Globus pallidus (tissue), 1 donor: ENCODE measurements at places on chromosomes 11 and 22.

- DNase-seq, result no peak
These were observed 43.3 kb upstream of the ADORA2A start for GRCh38 chr22:24384131-24384530.

GRCh38 chr11:118148240-118148639 lies 4.4 kb downstream of the SCN4B start:
- DNase-seq, result no peak

GRCh38 chr22:29269731-29270474 lies 1.8 kb downstream of the EWSR1 start:
- no peak for DNase-seq

- DNase-seq, result no peak
These were observed 3.9 kb downstream of the GSTT4 start for GRCh38 chr22:24001314-24001713.

DNA sequence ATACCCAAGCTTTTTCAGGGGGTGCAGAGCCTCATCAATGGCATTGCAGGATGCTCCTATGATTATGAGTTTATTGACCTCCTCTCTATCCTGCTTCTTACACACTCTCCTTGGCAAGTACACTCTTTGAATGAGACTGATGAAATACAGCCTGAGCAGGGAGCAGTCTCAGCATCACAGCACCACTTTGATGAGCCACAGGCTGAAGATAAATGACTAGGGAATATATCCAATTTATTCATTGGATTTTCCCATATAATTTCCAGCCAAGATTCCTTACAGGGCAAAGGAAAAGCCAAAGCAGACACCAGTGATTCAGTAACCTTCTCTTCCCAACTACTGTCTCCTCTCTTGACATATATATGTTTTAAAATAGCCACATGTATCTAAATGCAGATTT lies 79.2 kb downstream of the CASP12 start:
- DNase-seq, result no peak

GRCh38 chr11:134445601-134446325 lies 33.7 kb upstream of the B3GAT1 start:
- no peak for DNase-seq

- DNase-seq, result no peak
These were observed 95.2 kb upstream of the ANO1 start for GRCh38 chr11:69982690-69983570.

- no peak for DNase-seq
These were observed 57.9 kb upstream of the CRTAM start for GRCh38 chr11:122780296-122780949.

GRCh38 chr11:128854841-128855240 lies 12.3 kb downstream of the KCNJ1 start:
- DNase-seq, result no peak

- no peak for DNase-seq
These were observed 20.0 kb upstream of the SCARF2 start for GRCh38 chr22:20457506-20458240.

DNA sequence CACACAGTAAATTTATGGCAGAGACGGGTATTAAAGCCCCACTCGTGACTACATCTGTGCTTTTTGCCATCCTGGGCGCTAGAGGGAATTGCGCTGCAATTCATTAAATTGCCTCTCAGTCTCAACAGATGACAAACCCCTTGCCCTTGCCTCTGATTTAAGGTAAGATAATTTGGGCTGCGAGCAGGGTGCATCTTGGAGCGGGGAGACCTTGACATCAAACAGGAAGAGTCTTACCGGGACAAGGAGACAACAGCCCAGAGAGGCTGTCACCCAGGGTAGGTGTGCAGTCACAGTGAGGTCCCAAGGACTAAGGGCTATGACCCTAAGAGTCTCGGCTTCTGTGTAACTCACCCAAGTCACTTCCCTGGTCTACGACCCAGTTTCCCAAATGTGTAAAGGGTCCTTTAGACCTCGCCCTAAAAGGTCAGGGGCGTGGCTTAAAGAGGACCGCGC lies 449 bp upstream of the TOM1 start:
- DNase-seq, result no peak

DNA sequence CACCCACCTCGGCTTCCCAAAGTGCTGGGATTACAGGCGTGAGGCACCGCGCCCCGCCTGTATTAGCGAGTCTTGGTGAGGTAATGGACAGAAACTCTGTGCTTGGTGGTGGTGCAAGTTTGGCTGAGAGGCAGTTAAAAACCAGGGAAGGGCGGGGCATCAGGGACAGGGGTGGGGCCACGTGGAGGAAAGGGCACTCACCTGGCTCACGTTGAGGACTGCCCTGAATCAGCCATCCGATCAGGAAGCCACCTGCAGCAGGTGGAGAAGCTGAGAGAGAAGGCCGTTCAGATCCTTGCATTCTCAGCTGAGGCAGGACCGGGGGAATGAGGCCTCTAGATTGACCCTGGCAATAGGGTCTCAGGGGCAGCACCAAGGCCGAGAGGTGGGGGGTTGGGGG lies 12.1 kb upstream of the CHRM1 start:
- DNase-seq, result no peak

- no peak for DNase-seq
These were observed 1301.2 kb downstream of the JRKL start for GRCh38 chr11:97691061-97691460.

DNA sequence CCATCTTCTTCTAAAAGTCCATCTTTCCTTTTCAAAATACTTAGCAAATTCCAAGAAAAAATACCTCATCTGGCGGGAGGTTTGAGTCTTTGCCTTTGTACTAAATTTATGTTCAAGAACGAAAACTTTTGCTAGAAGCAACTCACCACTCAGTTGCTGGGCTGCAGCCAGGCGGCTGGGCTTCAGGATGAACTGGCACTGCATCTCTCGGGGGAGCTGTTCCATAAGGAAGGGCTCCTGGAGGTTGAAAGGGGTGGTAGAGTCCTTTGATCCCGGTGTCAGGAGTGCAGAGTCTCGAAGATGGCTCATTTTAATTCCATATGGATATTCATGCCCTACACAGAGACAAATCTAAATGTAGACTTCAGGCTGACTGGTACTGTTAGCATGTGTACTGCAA lies 105.8 kb downstream of the ARHGAP20 start:
- no peak for DNase-seq

GRCh38 chr11:28727254-28727653 lies 619.1 kb downstream of the METTL15 start:
- DNase-seq, result no peak

GRCh38 chr11:100208207-100208606 lies 478.9 kb upstream of the ARHGAP42 start:
- no peak for DNase-seq

DNA sequence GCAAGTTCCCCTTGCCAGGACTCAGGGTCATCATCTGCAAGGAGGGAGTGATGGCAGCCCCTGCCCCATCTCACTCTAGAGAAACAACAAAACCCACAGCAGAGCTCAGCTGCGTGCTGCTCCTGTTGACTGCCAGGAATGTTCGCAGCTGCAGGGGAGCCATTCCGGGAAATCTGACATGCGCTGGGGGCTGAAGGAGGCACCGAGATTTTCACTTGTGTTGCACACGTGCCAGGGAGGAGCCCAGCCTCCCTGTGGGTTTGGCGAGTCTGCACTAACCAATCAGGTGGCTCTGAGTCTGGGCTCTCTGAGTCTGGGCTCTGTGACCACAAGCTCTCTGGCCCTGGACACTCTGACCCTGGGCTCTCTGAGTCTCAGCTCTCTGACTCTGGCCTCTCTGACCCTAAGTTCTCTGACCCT lies 10.5 kb downstream of the FGF3 start:
- no peak for DNase-seq

- DNase-seq, result no peak
These were observed 39.4 kb upstream of the DDI1 start for GRCh38 chr11:103997082-103997481.

GRCh38 chr22:34111210-34111824 lies 191.0 kb upstream of the LARGE1 start:
- DNase-seq, result peak; percentile 12

DNA sequence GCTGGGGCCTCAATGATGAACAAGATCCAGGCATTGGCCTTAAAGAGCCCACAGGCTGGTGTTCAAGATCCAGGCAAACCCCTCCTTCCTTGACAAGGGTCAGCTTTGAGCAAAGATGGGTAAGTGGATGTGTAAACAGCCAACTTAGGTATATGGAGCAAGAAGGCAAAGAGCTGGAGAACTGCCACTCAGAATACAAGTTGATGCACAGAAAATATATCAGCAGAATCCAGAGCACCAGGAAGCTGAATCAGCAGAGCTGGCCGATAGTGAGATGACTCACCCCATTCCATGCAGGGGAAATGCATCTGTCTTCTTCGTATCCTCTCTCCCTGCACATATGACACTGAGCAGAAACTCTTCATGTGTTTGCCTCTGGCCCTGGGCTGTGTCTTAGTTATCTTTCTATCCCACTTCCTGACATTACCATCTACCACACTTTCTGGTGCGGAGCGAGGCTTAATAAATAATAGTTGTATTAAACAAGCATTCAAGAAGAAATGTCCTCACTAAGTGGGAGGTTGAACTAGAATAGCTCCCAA lies 57.8 kb downstream of the ENDOD1 start:
- DNase-seq, result peak; percentile 58

GRCh38 chr11:116703421-116703820 lies 69.4 kb downstream of the BUD13 start:
- peak; percentile 41 for DNase-seq

DNA sequence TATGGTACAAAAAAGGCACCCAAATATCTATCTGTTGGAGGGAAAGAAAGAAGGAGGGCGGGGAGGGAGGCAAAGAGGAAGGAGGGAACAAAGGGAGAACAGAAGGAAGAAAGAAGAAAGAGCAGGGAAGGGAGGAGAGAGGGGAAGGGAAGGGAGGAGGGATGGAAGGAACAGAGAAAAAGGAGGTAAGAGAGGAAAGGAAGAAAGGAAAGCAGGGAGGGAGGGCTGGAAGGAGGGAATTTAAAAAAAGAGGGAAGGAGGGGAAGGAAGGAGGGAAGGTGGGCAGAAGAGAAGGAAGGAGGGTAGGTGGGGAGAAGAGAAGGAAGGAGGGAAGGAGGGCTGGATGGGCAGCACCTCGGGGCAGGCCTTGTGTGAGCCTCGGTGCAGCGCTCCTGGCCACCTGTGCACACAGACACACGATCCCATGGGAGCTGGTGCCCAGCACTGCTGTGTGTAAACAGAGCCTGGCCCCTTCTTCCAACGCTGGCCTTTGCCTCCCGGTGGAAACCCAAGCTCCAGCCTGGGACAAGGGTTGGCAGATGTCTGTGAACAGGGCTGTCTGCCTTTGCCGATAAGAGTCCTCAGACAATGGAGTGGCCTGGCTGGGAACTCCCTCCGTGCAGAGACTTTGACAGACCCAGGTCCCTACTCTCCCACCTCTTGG lies 23.2 kb downstream of the SMIM38 start:
- DNase-seq, result no peak

DNA sequence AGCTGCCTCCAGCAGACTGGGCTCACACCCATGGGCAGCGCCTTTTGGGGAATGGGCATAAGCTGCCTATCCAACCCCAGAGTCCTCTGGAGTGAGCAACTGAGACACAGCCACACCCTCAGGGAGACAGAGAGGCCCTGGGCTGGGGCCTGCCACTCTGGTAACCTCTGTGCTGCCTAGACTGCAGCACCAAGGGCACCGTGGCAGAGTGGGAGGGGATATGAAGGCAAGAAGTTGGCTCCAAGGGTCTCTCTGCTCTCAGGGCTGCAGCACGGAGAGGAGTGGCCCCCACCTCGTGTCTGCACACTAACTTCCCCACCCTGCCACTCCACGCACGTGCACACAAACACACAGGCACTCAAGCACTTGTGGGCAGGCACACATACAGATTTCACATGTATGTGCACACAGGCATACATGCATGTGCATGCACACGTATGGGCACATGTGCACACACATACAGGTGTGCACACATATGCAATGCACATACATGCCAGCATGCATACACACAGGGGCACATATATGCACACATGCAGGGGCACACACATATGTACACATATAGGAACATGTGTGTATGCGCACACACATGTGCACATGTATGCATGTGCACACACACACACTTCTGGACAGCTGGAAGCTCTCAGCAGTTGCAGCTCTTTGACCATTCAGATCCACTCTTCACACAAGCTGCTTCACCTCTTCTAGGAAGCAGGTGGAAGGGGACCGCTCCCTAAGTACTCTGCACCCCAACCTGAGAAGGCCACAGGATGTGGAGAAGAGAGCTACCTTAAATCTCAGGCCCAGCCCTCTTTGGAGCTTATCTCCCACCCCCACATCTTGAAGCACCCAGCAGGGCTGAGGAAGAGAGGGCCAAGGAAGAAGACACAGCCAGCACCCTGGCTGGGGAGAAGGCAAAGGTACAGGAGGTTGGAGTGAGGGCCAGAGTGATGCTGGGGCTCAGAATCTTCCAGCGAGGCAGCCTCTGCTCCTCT lies 4.3 kb downstream of the IGSF9B start:
- no peak for DNase-seq

- no peak for DNase-seq
These were observed 914.2 kb upstream of the RAG2 start for GRCh38 chr11:37512156-37512780.

DNA sequence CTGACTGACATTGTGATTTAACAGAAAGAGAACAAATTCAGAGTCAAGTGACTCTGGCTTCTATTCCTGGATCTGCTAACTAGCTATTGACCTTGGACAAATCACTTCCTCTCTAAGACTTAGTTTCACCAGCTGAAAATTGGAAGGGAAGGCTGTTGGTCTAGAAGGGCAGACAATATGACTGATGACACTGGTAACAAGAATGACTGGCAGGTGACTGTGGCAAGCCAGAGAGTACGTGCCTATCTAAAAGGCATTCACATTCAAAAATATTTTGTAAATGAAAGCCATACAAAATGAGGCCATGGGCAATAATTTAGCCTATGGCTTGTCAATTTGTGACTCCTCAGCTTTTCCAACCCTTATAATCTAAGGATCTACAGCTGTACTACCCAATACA lies 23.5 kb downstream of the SERGEF start:
- no peak for DNase-seq

- peak; percentile 5 for DNase-seq
These were observed 50.7 kb downstream of the RRAS2 start for GRCh38 chr11:14308114-14308896.

DNA sequence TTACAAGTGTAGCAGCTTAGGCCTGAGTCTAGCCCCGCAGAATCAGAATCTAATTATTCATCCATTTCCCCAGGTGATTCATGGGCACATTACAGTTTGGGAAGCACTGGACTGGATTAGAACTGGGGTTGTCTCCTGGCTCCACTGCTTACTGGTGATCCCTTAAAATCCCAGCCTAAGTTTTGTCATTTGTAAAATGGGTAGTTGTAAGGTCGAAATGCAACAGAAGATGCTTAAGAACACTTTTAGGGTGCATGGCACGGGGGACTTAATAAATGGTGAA lies 1.3 kb downstream of the STX3 start:
- DNase-seq, result no peak

DNA sequence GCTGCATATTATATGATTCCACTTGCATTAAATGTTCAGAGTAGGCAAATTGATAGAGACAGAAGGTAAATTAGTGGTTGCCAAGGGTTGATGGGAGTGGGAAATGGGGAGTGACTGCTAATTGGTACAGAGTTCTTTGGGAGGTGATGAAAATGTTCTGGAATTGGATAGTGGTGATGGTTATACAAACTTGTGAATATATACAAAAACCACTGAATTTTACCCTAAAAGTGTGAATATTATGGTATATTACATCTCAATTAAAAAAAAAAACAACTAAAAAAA lies 52.5 kb downstream of the ARRB1 start:
- no peak for DNase-seq

GRCh38 chr11:87286338-87286737 lies 248.6 kb downstream of the TMEM135 start:
- no peak for DNase-seq

GRCh38 chr11:29389793-29390192 lies 627.0 kb downstream of the KCNA4 start:
- no peak for DNase-seq

GRCh38 chr22:40377931-40378330 lies 7.5 kb downstream of the SGSM3 start:
- no peak for DNase-seq

GRCh38 chr11:107710301-107710700 lies 1.6 kb downstream of the SLN start:
- no peak for DNase-seq
